Sigmoid colon (tissue), 7 donors: ENCODE measurements at places on chromosomes 5 and 9. TPM values are rescaled to one million over a fixed set of nuclear protein-coding genes. Genes with fewer than 3 reads are reported as not detected.

Gene SPATA31A3
- total RNA-seq, result not detected

Gene LRRTM2
- total RNA-seq, result 0.41 TPM

Gene RELL2
- 2.5 TPM for total RNA-seq

Gene ANKRD31
- 0.28 TPM for total RNA-seq

Gene SMIM23
- not detected for total RNA-seq

Gene PCDHGA5
- 8.3 TPM for total RNA-seq

Gene LCN10
- total RNA-seq, result 1.5 TPM

Gene RPL35
- 3,668 TPM for total RNA-seq

Gene MED27
- total RNA-seq, result 19.7 TPM

Gene THBS4
- total RNA-seq, result 142 TPM

Gene RASGRF2
- 7.3 TPM for total RNA-seq

Gene NR2F1
- total RNA-seq, result 17.5 TPM

Gene SLCO6A1
- total RNA-seq, result not detected

Gene ZFP2
- total RNA-seq, result 3.5 TPM

Gene CNTFR
- 3.0 TPM for total RNA-seq

Gene CBY3
- total RNA-seq, result 0.66 TPM

Gene DHFR
- 8.2 TPM for total RNA-seq

Gene ECM2
- 19.7 TPM for total RNA-seq

Gene SLC6A3
- total RNA-seq, result not detected

Gene PTGER4
- total RNA-seq, result 77.7 TPM

Gene KCNMB1
- 47.1 TPM for total RNA-seq

Gene DIPK1B
- total RNA-seq, result 9.6 TPM

Gene ADAMTS2
- total RNA-seq, result 12.1 TPM

Gene FYB1
- total RNA-seq, result 15.5 TPM

Gene TICAM2
- 0.99 TPM for total RNA-seq

Gene AJM1
- total RNA-seq, result 4.3 TPM

Gene CCNO
- not detected for total RNA-seq

Gene IL3
- total RNA-seq, result not detected

Gene HTR4
- 1.7 TPM for total RNA-seq

Gene SMIM33
- not detected for total RNA-seq

Gene CEMIP2
- 17.9 TPM for total RNA-seq

Gene NEUROG1
- total RNA-seq, result not detected

Gene PCDHB10
- 3.9 TPM for total RNA-seq

Gene PCSK1
- total RNA-seq, result 2.2 TPM

Gene SLC25A48
- not detected for total RNA-seq

Gene MCCC2
- total RNA-seq, result 18.5 TPM

Gene LSM11
- total RNA-seq, result 16.4 TPM

Gene SPATA31D4
- total RNA-seq, result not detected

Gene MYORG
- 18.5 TPM for total RNA-seq

Gene CXCL14
- total RNA-seq, result 2.2 TPM

Gene SPACA9
- total RNA-seq, result 10.7 TPM

Gene SPATA6L
- total RNA-seq, result 2.3 TPM

Gene PLEKHG4B
- total RNA-seq, result 0.36 TPM

Gene LHX2
- total RNA-seq, result not detected

Gene C5
- total RNA-seq, result 6.4 TPM

Gene PDE6A
- not detected for total RNA-seq

Gene EIF4E1B
- not detected for total RNA-seq

Gene GPRIN1
- 0.33 TPM for total RNA-seq

Gene RALGPS1
- 15.6 TPM for total RNA-seq

Gene SLC25A2
- total RNA-seq, result 0.81 TPM

Gene PCDHB15
- total RNA-seq, result 7.3 TPM

Gene TAL2
- not detected for total RNA-seq

Gene MLANA
- not detected for total RNA-seq

Gene COL5A1
- 168 TPM for total RNA-seq

Gene LCP2
- total RNA-seq, result 10.2 TPM

Gene MEGF10
- 3.6 TPM for total RNA-seq

Gene FAM200C
- total RNA-seq, result 9.6 TPM

Gene STK32A
- 4.7 TPM for total RNA-seq

Gene GLDC
- not detected for total RNA-seq
